NAMALWA (cell line): ENCODE measurements at places on chromosomes 2 and 18.

DNA sequence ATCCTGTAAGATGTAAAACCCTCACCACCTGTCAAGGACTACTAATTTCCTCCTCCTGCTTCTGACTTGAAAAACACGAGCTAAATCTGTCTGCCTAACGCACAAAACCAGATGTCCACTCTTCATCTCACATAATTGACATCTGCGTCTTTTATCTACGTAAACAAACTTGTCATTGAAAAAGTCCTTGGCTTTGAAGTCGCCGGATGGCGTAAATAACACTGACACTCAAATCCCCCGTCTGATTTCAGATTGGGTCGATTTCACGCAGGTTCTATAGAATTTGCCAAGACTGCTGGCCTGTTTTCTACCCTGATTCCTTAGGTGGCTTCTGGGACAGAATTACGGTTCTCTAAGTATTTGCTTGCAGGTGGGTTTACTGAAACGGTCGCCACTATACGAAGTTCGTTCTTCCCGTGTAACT is 539 bp upstream of the MOB4 start:
- peak; percentile 94 for DNase-seq

DNA sequence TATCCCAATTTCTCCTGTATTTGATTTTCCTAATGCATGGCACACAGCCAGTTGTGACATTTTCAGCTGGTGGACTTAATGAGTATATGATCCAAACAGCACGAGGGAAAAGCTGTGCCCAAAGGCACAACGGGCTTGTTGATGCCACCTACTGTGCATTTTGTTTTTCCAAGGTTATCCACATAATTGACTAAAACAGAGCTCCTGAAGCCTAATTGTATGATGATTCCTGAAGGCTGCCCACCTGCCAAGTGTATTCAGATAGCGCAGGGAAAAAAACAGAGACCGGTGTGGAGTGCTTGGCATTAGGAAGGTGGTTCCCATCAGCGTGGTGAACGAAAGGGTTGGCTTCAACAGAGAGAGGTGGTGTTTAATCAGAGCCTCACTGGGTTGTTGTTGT is 14.9 kb downstream of the RBMS1 start:
- no peak for DNase-seq

GRCh38 chr2:205405194-205405593 is 277.1 kb upstream of the NRP2 start:
- DNase-seq: no peak

DNA sequence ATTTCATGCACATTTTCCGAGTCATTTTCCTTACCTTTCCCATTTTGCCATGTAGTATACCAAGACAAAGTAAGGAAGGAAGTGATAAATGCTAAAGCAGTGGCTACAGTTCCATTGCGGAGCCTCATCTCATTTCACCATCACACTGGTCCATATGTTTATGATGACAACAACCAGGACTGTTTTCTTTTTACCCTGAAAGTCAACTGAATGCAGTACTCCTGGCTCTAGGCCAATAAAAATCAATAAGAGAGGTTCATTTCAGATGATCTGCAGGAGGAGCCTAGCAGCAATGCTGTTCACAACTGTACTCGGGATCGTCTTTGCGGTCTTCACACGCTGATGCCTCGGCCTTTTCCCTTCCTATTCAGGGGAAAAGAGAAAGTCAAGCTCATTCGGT is 4.7 kb downstream of the MGAT4A start:
- no peak for DNase-seq

DNA sequence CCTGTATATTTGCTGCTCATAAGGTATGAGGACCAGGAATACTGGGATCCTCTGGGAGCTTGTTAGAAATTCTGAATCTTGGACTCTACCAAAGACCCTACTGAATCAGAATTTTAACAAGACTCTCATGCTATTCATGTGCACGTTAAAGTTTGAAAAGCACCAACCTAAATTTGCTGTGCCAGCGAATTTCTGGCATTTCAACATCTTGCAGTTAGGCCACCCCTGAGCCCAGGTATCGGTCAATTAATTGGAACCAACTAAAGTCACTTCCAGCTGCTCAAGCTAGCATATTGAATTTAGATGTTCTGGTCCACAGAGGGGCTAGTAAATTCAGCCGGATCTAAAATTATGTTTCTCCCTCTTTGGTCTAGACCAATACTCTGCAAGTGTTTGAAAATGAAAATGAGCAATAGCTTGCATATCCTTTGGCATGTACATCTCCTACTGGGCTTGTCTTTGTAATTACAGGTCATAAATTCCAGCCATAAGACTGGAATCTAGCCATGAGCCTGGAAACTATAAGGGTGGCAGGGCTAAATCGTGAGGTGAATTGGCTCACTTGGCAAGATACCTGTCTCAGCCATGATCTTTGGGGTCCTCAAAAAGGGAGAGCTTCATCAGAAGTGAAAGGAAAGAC is 72.4 kb downstream of the SKA1 start:
- no peak for DNase-seq

- DNase-seq: no peak
These were observed 1.0 kb upstream of the HJURP start for GRCh38 chr2:233855345-233855744.

- DNase-seq: no peak
These were observed 1.2 kb upstream of the MLPH start for GRCh38 chr2:237485844-237486243.
